Fibroblast of villous mesenchyme (primary cell): ENCODE measurements at places on chromosomes 6 and 20. TPM values are rescaled to one million over a fixed set of nuclear protein-coding genes. Genes with fewer than 3 reads are reported as not detected.

LTA gene
- total RNA-seq, result not detected in 2 replicates

ZC2HC1B gene
- not detected in 2 replicates for total RNA-seq

TSPO2 gene
- total RNA-seq, result not detected in 2 replicates

KCNB1 gene
- total RNA-seq, result 0.32 TPM in 1 of 2 replicates, not detected in the other

SLC17A2 gene
- not detected in 2 replicates for total RNA-seq

LHFPL5 gene
- total RNA-seq, result not detected in 2 replicates

SLC22A3 gene
- 1.3 and 10.0 TPM in 2 replicates for total RNA-seq

TSHZ2 gene
- 2.3 and 2.6 TPM in 2 replicates for total RNA-seq

SRMS gene
- not detected in 2 replicates for total RNA-seq

CALHM4 gene
- not detected in 2 replicates for total RNA-seq

SIGLEC1 gene
- total RNA-seq, result not detected in 2 replicates

NKAIN4 gene
- not detected in 2 replicates for total RNA-seq

KIAA0408 gene
- total RNA-seq, result 0.64 and 1.3 TPM in 2 replicates

C20orf144 gene
- under 0.01 and 0.32 TPM in 2 replicates for total RNA-seq

SPATA2 gene
- 2.6 and 3.9 TPM in 2 replicates for total RNA-seq

OPRM1 gene
- total RNA-seq, result not detected in 2 replicates

GPR6 gene
- not detected in 2 replicates for total RNA-seq

ANKRD66 gene
- not detected in 2 replicates for total RNA-seq
